Activated T-cell treated with anti-CD3 and anti-CD28 coated beads, Interleukin-2, amount 50 U/mL, for 24 hours (primary cell): ENCODE measurements at places on chromosomes 6 and 20.
A peak's percentile ranks its signal among the peaks of the same experiment; 100 is the strongest.

DNA sequence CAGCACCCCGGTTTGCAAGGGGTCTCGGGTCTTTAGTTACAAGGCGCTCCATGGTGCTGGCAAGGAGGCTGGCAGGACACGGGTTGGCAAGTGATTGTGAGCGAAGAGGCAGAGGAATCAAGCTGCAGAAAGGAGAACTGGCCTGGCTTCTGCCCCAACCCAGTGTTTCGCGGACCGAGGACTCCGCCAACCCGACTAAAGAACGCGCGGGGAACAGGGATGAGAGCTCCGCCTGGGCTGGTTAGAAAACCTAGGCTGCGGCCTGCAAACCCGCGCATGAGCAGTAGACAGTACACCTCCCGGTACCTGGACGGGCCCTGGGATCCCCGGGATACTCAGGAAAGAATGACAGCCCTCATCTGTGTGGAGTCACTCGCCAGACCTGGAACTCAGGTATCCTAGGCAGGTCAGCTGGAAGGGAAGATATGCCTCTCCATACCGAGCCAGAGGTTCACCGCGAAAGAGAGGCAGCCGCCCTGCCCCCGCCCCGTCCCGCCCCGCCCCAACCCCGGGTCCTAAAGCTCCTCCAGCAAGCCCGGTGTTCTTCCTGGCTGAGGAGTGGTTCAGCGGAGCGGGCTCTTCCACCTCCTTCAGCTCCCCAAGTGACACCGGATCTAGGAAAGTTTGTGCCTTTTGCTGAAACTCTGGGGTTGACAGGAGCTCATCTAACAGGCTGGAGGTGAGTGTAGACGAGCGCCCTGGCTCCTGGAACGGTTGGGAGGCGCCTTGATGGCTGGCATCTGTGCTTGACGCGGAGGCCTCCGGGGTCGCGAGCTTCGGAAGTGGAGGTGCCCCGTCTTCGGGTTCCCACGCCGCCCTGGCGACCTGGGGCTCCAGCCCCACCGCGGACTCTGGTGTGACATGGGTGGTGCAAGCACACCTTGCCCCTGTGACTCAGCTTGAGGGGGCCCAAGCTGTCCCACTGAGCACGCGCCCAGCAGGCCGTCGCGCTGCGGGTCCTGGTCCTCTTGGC is 1847.3 kb upstream of the DEFB115 start:
- DNase-seq, result no peak

DNA sequence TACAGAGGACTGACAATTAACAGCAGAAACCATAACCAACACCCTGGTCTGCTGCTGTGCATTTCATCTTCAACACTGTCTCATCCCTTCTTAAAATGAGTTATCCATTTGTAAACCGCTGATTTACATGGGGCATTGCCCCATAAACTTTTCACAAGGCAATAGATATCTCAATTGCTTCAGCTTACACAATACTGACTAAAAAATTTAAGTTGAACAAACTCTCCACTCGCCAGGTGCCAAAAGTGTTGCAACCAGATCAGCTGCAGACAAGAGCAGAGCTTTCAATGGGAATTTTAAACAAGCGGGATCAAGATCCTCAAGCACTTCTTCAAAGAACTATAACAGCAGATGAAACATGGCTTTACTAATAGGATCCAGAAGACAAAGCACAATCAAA is 183.0 kb downstream of the TASP1 start:
- no peak for DNase-seq

DNA sequence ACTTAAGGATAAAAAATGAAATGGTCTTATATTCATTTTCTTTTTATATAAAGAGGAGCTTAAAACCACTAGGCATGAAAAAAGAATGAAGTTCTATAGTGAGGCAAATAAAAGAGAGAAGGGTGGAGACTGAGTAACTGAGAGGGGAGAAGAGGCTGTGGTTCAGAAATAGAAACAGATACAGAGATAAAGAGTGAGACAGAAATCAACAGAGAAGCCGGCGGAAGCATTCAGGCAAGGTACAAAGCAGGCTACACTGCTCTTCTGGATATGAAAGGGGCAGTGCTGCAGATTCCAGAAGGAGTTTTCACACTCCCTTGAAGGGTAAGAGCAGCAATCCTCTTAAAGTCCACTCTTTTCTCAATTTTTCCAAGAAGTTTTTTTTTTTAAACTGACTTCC is 29.9 kb downstream of the NFATC2 start:
- peak; percentile 39 for DNase-seq

DNA sequence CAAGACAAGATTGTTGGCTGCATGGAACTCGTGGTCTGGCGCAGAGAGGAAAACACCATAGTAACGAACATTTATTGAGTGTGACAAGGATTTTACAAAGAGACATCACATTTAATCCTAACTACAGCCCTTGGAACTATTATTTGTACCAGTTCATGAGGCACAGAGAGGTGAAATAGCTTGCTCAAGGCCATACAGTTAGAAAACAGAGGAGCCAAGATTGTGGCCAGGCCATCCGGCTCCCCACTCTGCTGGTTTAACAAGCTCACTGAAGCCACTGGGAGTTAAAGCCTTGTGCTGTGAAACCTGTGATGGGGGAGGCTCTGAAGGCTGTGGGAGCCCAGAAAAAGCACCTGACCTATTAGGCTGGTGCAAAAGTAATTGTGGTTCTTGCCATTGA is 74.9 kb upstream of the ZNFX1 start:
- no peak for DNase-seq

GRCh38 chr6:22328474-22328873 is 31.6 kb upstream of the PRL start:
- no peak for DNase-seq

DNA sequence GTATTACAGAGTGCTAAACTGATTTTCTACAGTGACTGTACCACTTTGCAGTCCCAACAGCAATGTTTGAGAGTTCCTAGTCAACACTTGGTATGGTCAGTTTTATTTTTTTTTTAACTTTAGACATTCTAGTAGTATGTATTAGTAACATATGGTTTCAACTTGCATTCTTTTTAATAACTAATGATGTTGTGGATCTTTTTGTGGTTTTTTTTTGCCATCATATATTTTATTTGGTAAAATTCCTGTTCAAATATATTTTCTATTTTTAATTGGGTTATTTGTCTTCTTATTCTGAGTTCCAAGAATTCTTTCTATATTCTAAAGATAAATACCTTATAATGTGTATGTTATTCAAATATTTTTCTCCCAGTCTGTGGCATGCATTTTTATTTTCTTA is 189.4 kb upstream of the ECI2 start:
- no peak for DNase-seq
